ENCODE measurements at places on chromosomes 12 and 14.

DNA sequence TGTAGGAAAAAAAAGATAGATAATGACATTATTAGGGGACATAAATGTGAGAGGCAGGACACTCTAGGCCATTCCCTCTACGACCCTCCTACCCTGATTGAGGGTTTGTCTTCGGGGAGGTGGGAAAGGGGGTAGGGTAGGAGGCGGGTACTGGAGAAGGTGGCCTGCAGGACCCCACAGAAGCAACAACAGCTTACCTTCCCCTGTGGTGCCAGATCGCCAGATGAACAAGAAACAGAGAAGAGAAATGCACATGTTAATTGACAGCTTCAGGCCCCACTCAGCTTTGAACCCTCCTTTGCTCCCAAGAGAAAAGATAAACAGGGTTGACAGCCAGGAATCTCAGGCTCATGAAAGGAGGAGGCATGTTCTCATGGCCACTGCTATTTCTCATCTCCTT is 4.8 kb downstream of the PHB2 start:
- DNase-seq, result no peak
- no peaks in the 10 kb centered on the region for H3K27me3 ChIP-seq
- peak overlapping the region; percentile 93 for H3K27ac ChIP-seq

- DNase-seq, result no peak
- H3K4me3 ChIP-seq, result no peak overlapping the region
- no peaks in the 10 kb centered on the region for H3K4me1 ChIP-seq
- H3K27ac ChIP-seq, result no peak overlapping the region
Observed at GRCh38 chr12:22361785-22362184, 27.3 kb upstream of the ST8SIA1 start.

DNA sequence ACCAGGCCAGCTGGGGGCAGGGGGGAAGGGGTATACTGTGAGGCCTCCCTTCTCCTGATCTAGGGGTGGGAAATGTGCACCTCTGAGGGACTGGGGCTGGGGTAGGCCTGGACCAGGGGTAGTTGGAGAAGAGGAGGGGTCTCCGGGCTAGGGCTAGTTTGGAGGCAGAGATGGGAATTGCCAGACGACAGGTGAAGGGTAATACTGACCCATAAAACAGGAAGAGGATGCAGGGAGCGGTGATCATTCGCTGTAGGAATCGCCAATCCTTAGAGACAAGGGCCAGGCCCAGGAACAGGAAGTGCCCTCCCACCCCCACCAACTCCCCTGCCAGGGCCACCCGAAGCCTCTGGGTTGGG is 4.4 kb downstream of the SLC22A17 start:
- H3K4me3 ChIP-seq, result no peak overlapping the region
- H3K27me3 ChIP-seq, result no peaks in the 10 kb centered on the region
- no peak for DNase-seq
- no peak overlapping the region for H3K27ac ChIP-seq

DNA sequence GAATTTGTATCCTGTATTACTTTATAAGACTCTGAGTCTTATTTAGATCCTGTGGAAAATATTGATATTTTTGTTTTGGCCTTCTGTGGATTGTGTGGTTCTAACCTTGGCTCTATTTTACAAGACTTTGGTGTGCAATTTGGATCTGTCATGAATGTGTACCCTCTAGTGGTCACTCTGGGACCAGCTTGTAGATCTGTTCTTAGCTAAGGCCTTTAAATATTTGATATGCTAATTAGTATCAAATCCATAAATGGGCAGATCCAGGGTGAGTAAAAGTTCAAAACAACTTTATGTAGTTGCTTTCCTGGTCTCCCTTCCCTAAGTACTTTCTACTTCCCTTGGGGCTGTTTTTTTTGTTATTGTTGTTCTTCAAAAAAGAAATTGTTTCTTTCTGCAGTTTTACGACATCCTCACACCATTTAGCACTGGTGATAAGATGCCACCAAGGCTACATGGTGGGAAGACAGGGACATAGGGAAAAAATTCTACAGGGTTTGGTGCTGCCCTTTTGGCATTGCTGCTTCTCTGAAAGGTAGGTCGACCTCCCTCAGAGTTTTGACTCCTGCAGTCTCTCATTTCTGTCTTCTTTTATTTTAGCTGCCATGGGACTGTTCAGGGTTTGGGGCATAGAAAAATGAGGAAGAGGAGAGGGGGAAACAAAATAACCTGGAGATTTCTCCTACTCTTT is 238.5 kb downstream of the GPHN start:
- H3K4me3 ChIP-seq, result no peak overlapping the region

- no peak overlapping the region for H3K27ac ChIP-seq
- no peak overlapping the region for H3K4me3 ChIP-seq
- no peaks in the 10 kb centered on the region for H3K4me1 ChIP-seq
- H3K36me3 ChIP-seq, result no peaks in the 10 kb centered on the region
- H3K27me3 ChIP-seq, result no peaks in the 10 kb centered on the region
- no peak for DNase-seq
Observed at GRCh38 chr12:68341822-68342221, 9.7 kb upstream of the MDM1 start.
